ENCODE measurements at places on chromosomes 12 and 14.
A peak's percentile ranks its signal among the peaks of the same experiment; 100 is the strongest.

DNA sequence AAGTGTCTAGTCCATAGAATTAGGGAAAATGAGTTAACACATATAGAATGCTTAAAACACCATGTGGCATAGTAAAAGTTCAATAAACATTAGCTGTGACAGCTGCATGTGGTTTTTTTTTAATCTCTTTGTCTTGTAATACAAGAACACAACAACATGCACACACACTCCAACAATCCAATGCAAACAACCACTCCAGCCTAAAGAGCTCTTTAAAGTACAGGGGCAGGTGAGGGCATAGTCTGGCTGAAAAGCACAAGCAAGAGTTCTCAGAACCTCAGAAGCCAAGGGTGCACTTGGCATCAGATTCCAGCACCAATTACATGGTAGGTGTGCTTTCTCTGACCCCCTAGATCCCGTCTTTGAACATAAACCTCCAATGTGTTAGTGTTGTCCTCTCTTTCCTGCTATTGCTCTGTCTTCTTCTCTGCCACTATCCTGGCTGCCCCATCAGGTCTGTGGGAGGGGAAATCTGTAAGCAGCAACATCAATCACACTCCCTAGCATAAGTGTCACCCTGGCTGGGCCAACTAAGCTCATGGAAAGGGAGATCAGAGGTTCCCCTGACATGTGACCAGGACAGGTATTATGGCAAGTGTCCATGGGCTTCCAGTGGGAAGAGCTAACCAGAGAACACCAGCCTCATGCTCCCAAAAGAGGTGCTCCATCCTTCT is 91.0 kb downstream of the SLC8A3 start:
- no peak for DNase-seq

- DNase-seq = no peak
Observed at GRCh38 chr14:95452893-95453712, 63.3 kb downstream of the SYNE3 start.

DNA sequence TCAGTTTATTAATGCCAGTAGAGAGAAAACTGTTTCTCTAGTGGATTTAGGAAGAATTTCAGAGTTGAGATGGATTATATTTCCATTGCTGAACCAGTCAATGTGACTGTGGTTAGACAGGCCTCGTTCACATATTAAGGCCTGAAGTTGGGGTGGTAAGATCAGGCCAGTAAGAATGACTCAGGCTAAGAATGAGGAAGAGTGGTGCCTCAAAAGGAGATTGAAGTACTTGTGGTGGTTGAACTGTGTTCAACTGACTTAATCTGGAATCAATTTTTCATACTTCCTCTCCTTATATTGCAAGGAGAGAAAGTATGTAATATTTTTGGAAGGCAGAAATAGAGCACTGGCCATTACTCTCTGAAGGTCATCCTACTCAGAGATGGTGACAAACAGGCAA is 37.8 kb upstream of the ATF7IP start:
- no peak for DNase-seq

GRCh38 chr12:13250416-13250815 is 53.9 kb downstream of the EMP1 start:
- DNase-seq = no peak

GRCh38 chr14:45916340-45916953 is 663.4 kb upstream of the MIS18BP1 start:
- DNase-seq = no peak

GRCh38 chr14:36315159-36315853 is 5.1 kb downstream of the MBIP start:
- DNase-seq = no peak

GRCh38 chr12:92431146-92431545 is 271.6 kb upstream of the PLEKHG7 start:
- no peak for DNase-seq

- DNase-seq = no peak
Observed at GRCh38 chr12:49301760-49302159, 6.8 kb downstream of the PRPH start.

- DNase-seq = no peak
Observed at GRCh38 chr12:129614221-129614885, 289.5 kb downstream of the TMEM132D start.

DNA sequence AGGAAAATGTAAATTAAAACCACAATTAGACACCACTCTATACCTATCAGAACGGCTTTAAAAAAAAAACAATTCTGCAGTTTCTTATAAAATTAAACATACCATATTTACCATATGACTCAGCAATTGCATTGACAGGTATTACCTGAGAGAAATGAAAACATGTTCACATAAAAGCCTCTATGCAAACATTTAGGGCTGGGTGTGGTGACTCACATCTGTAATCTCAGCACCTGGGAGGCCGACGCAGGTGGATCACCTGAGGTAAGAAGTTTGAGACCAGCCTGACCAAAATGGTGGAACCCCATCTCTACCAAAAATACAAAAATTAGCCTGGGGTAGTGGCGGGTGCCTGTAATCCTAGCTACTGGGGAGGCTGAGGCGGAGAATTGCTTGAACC is 41.1 kb downstream of the SPTB start:
- no peak for DNase-seq

DNA sequence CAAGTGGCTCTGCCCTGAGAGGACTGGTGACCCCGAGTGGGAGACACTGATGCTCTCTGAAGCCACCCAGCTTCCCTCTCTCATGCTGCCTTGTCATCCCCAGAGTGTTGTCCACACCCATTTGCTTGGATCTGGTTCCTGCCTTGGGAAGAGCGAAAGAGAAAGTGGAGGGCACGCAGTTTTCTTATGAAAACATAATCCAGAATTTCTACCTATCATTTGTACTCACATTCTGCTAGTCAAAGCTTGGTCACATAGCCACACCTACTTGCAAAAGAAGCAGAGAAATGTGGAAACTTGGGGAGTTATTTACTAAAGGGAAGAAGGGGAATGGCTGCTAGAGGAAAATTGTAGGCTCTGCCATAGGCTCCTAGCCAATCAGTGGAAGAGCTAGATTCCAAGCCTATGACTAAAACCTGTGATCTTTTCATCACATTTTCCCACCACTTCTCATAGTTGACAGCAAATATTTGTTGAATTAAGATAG is 326.3 kb downstream of the ZFP36L1 start:
- DNase-seq = no peak

- DNase-seq = no peak
Observed at GRCh38 chr12:100987552-100988521, 193.3 kb downstream of the ANO4 start.

- DNase-seq = no peak
Observed at GRCh38 chr12:116879509-116880212, 1.6 kb downstream of the HRK start.

DNA sequence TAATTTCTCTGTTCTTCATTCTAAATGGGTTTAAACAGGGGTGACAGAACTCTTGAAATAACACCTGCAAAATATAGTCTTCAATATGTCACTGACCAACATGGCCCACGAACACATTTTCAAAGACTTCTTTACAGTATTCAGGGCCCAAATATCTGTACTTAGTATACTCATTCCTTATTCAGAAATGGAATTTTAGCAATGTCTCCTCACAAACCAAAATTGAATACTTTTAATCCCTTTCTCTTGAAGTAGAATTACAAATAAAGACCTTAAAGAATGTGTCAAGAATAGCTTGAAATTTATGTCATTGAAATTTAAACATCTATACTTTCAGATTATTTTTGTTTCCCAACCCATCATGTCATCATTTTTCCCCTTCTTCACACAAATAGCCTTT is 263.1 kb downstream of the LRIG3 start:
- no peak for DNase-seq

- DNase-seq = no peak
Observed at GRCh38 chr12:118467641-118468305, 91.4 kb downstream of the SUDS3 start.

- DNase-seq = no peak
Observed at GRCh38 chr14:59451849-59452248, 13.3 kb downstream of the GPR135 start.

- no peak for DNase-seq
Observed at GRCh38 chr14:59275668-59276067, 87.2 kb downstream of the DAAM1 start.

DNA sequence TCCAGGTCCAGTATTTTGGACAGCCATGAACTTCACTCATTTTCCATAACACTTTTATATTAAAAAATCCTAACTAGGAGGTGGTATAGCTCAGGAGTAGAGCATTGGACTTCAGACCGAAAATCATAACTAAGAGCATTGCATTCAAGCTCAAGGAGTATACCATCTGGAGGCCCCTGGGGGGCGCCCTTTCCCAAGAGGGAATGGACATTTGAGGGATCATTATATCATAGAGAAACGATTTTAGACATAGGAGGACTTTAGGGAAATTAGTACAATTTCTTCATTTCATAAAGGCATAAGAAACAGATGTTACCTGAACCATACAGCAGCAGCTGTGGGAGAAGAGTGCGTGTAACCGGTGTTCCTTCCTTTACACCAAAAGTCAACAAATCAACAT is 5.2 kb upstream of the ATG14 start:
- no peak for DNase-seq

DNA sequence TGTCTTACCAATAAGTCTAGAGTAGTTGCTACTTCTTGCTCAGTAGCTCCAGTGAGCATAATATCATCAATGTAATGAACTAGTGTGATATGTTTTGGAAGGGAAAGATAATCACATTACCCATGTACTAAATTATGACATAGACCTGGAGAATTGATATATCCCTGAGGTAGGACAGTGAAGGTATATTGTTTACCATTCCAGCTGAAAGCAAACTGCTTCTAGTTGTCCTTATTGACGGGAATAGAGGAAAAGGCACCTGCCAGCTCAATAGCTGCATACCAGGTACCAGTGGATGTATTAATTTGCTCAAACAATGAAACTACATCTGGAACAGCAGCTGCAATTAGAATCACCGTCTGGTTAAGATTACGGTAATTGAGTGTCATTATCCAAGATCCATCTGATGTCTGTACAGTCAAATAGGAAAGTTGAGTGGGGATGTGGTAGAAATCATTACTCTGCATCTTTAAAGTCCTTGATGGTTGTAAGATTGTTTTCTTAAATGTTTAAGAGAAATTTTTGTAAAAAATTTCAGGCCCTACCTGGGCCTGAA is 100.0 kb upstream of the ARHGAP5 start:
- DNase-seq = no peak

GRCh38 chr12:121628536-121628935 is 2.2 kb downstream of the ORAI1 start:
- no peak for DNase-seq

GRCh38 chr14:68394764-68395143 is 398.1 kb downstream of the ZFP36L1 start:
- no peak for DNase-seq

- no peak for DNase-seq
Observed at GRCh38 chr14:77083082-77083481, 15.0 kb upstream of the CIPC start.

DNA sequence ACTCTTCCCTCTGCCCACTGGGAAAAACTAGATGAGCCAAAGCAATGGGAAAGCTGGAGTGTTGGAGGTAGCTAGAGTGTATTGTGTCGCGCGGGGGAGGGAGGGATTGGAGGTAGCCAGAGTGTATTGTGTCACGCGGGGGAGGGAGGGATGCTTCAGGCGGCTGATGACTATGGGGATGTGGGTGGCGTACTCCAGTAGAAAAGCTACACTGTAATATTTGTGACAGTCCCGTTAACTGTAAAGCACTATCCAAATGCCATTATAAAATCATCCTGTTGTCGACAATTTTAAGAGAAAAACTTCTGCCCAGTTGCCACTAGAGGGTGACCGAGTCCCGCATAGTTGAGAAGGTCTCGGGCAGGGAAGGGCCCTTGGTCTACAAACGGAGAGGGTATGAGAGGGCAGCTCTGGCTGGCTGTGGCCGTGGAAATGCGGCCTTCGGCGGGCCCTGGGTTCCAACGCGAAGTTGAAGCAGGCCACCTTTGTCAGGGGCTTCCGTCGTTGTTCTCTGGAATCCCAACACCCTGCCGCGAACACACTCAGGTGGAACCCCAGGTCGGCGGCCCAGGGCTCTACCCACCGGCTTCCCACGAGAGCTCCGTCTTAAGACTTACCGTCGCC is 15.1 kb upstream of the PLEK2 start:
- peak; percentile 87 for DNase-seq

DNA sequence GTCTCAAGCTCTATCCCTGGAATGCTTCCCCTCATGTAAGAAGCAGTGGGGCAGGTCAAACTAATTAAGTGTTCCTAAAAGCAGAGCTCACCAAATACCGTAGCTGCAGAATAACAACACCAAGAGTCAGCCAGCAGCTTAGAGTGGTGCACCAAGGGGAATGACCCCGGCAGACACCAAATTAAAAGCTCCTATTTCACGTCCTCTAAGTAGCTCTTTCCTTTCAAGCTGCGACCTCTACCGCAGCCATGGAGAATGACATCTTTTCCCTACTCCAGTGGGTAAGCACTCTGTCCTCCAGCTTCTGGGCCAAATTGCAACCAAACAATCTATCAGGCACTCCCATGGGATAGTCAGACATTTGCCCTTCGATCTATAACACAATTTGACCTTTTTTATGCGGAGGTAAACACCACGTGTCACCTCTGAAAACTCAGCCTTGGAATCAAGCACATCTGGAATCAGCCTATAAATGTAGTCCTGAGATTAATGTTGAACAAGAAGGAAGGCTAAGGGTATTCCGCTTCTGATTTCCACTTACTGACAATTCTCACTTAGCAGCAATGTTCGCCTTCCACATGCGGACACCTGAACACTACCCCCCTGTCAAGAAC is 67.6 kb upstream of the CDKN3 start:
- no peak for DNase-seq

DNA sequence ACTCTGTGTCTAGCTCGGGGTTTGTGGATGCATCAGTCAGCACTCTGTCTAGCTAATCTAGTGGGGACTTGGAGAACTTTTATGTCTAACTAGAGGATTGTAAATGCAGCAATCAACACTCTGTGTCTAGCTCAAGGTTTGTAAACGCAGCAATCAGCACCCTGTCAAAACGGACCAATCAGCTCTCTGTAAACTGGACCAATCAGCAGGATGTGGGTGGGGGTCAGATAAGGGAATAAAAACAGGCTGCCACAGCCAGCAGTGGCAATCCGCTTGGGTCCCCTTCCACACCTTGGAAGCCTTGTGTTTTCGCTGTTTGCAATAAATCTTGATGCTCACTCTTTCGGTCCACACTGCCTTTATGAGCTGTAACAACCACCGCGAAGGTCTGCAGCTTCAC is 920.7 kb upstream of the FOXG1 start:
- no peak for DNase-seq

Measured in activated effector memory CD4-positive, alpha-beta T cell treated with anti-CD3 and anti-CD28 coated beads, Interleukin-2, amount 50 U/mL, for 16 hours (primary cell).